Heart right ventricle (tissue), 16 donors: ENCODE measurements at places on chromosomes 1 and 21. TPM values are rescaled to one million over a fixed set of nuclear protein-coding genes. Genes with fewer than 3 reads are reported as not detected.

Gene MANEAL
- polyA plus RNA-seq, result 0.66 TPM

Gene GJB3
- not detected for polyA plus RNA-seq

Gene CCDC190
- polyA plus RNA-seq, result 0.29 TPM

Gene DSCAM
- polyA plus RNA-seq, result 0.03 TPM

Gene FCRL6
- not detected for polyA plus RNA-seq

Gene ACBD3
- 9.3 TPM for polyA plus RNA-seq

Gene DISP3
- not detected for polyA plus RNA-seq

Gene LMOD1
- 9.9 TPM for polyA plus RNA-seq
